ENCODE measurements at places on chromosomes 12 and 14.

DNA sequence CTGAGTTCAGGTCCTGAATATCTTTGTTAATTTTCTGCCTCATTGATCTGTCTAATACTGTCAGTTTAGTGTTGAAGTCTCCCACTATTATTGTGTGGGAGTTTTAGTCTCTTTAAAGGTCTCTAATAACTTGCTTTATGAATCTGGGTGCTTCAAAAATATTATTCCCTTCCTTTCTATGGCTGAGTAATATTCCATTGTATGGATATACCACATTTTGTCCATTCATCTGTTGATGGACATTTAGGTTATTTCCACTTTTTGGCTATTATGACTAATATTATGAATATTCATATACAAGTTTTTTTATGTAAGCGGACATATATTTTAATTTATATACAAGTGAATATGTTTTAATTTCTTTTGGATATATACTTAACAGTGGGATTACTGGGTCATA is 82.7 kb downstream of the SDR9C7 start:
- no peak for DNase-seq

- DNase-seq: peak; percentile 20
These were observed 3.6 kb downstream of the CFL2 start for GRCh38 chr14:34710744-34711143.

- DNase-seq: no peak
These were observed 82.8 kb downstream of the B4GALNT3 start for GRCh38 chr12:542395-543113.

GRCh38 chr12:119691202-119691810 is 23.4 kb downstream of the PRKAB1 start:
- DNase-seq: no peak

DNA sequence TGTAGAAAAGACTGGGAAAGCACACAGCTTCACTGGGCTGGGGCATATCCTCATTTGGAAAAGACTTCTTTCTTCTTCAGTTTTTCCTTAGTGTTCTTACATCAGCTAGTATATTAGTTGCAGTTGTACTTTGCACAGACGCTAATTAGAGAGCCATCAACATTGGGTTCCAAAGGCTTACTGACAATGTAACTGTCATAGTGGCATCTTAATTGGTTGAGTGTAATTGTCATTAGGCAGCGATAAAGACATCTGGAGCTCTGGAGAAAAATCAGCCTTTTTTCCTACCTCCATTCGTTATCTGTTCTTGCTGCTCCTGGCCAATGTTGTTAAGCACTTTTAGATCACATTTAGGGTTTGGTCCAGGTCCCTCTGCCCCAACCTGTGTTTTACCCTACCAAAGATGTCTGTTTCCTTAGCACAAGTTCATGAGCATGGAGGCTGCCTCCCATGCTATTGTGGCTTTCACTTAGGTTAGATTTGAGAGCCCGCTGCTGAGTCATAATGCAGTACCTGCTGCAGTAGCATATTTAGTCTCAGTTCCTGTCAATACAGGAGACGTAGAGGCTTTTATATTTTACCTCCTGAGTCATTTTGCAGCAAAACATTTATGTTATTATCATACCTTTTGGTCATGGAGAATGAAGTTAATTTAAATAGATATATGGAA is 49.2 kb downstream of the FBXW8 start:
- no peak for DNase-seq

DNA sequence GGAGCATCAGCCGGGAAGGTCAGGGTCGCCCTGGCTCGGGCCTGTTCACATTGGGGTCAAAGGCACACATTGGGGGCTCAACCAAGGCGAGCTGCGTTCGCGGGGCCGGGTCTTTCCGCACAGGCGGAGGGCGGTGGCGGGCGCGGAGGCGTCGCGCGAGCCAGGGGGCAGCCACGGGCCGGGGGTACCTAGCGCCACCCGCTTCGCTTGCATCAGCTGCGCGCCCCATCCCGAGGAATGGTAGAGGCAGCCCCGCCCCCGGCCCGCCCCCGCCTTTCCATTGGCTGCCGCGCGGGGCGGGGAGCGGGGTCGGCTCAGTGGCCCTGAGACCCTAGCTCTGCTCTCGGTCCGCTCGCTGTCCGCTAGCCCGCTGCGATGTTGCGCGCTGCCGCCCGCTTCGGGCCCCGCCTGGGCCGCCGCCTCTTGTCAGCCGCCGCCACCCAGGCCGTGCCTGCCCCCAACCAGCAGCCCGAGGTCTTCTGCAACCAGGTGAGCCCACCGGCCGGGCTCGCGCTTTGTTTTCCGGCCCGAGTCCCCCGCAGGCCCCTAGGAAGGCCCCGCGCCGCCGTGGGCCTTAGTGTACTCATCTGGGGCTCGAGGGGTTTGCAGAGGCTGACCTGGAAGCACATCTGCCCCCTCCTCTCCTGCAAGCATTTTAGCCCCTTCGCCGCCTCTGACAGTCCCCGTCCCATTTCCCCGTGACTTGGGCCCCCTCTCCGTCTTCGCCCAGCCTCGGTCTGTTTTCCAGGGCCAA is at the start of gene ALDH2:
Gene ALDH2, plus strand, starts transcription at position 326 of the 754 bp plus-strand sequence. Its CDS starts 50 bp downstream, at position 376.
- DNase-seq: no peak

DNA sequence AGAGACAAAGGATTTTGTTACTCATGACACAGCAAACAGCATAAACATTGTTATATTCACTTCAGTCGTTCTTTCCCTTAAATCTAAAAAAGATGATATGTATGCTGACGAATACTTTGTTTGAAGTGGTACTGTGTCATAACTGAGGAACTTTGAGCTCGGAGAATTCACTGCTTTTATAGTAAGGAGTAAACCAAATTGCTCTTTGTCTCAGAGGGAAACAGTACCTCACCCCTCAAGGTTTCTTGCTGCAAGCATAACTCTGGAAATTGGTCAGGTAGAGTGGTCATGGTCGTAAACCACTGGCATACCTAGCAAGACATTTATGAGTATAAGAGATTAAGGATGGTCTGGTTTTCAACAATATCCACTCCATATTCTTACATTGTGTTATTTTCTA is 160.2 kb upstream of the OR4E1 start:
- no peak for DNase-seq

- DNase-seq: peak; percentile 51
These were observed 17.6 kb upstream of the EID3 start for GRCh38 chr12:104285740-104286515.

GRCh38 chr12:123142921-123143735 is 7.8 kb downstream of the PITPNM2 start:
- DNase-seq: no peak

DNA sequence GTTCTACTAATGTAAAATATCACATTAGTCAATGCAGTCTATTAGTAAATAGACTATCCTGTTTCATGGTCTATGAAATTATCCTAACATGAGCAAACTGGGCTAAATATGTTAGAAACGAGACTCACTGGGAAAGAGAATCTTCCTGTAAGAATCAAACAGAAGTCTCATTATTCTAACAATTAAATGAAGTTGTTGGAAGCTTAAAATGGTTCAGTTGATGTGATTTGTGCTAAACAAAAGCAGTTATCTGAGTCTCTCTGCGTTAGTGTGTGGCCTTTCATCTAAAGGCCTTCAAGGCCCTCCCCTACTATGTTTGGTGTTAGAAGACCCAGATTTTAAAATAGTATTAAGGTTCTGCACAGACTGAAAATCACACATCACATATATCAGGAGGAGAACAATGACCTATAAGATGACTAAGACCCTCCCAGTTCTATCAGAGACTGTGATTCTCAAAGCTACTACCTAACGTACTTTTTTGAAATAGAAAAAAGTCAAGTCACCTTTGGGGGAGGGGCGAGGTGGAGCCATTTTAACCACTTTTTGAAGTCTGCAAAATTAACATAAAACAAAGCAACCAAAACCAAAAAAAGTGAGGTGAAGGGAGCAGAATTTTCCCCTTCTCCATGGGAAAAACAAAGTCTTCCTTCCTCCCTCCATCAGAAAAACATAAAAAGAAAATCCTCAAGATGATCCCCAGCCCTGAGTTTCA is 82.3 kb downstream of the DENND5B start:
- DNase-seq: no peak

GRCh38 chr14:104895786-104896661 is 28.7 kb upstream of the PLD4 start:
- no peak for DNase-seq

DNA sequence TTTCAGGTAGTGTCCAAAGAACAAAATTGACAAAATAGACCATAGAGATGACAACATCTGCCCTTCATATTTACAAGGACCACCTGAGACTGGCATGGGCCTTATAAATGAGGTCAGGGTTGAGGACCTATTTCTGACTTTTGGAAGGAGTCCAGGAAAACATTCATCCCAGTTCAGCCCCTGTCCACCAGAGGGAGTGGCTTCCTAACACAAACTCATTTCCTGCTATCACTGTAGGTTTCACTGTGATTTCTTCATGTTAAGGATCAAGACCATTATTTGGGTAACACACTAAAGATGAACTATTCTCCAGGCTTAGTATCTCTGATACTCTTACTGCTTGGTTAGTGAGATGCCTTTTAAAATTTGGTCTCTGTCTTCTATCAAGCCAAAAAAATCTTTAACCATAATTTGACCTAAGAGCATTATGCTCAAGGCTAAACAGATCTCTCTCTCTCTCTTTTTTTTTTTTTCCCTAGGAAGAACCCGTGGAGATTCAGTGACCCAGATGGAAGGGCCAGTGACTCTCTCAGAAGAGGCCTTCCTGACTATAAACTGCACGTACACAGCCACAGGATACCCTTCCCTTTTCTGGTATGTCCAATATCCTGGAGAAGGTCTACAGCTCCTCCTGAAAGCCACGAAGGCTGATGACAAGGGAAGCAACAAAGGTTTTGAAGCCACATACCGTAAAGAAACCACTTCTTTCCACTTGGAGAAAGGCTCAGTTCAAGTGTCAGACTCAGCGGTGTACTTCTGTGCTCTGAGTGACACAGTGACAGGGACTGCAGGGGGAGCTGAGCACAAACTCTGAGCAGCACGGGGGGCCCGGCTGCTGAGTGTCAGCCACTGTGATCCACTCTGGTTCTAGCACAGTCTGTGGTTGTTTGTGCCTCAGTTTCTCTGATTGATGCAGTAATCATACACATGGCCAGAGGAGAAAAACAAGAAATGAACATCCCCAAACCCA is 267.6 kb upstream of the OR4E1 start:
- DNase-seq: no peak

DNA sequence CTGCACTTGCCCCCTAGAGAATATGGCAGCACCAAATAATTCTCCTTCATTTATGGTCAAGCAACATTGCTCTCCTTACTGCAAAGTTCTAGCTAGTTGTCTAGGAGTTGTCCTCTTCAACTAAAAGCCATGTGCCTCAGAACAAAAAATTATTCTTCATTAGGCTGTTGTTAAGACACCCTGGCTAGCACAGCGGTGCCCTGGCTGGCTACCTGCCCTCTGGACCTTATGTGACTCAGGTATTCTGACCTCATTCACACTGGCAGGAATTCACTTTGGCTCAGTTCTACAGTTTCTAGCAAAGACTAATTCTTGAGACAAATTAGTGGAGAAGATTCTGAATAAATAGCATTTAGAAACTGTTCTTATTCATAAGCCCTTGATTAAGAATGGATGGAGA is 224.4 kb upstream of the KRR1 start:
- no peak for DNase-seq

- DNase-seq: no peak
These were observed 52.6 kb upstream of the NID2 start for GRCh38 chr14:52121441-52121840.

DNA sequence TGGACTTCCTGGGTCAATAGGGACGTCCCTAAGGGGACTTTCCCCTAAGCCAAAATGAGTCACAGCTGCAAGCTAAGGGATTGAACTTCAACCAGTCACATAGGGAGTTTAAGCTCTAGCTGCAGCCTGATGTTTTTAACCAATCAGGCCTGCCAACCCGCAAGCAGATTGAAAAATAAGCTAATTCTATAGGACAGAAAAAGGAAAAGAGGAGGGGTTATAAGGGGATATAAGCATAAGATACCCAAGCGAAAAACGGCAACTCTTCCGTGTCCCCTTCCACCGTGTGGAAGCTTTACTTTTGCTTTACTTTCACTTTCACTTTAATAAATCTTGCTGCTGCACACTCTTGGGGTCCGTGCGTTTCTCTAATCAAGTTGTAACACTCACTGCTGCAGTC is 24.4 kb downstream of the ATP23 start:
- DNase-seq: no peak

DNA sequence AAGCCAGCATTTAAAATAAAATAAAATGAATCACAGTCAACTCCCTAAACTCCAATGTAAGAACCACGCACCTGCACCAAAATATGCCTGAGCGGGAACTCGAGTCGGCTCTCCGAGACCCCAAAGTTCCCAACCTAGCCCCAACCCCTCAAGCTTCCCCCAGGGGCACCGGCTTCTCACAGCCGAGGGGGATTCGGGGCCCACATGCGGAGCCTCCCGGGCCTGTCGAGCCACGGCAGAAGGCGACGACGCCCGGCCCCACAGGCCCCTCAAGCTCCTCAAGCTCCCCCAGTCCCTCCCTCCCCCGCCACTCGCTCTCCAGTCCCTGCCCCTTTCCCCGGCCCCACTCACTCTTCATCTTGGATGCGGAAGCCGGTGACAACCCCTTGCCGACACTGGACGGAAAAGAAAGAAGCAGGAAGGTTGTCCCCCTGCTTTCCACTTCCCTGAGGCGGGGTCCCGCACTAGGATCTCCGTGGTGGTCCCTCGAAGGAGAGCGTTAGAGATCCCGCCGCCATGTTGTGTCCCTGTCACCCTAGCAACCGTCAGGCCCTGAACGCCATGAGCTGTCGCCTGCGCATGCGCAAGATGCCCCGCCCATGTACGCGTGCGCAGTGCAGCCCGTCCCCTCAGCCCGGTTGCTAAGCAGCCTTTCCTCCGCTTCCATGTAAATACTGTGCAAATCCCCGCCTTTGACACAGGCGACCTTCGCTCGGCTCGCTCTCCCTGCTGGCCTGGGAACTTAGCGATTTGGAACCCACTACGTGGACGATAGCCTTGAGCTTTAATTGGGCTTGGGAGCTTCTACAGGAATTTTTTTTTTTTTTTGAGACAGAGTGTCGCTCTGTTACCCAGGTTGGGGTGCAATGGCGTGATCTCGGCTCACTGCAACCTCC is at the start of gene MOK:
Gene MOK, minus strand, starts transcription at position 554 of the 896 bp plus-strand sequence. Its CDS starts 196 bp downstream, at position 358.
- peak; percentile 97 for DNase-seq

GRCh38 chr14:80428171-80428570 is 216.9 kb upstream of the DIO2 start:
- no peak for DNase-seq

DNA sequence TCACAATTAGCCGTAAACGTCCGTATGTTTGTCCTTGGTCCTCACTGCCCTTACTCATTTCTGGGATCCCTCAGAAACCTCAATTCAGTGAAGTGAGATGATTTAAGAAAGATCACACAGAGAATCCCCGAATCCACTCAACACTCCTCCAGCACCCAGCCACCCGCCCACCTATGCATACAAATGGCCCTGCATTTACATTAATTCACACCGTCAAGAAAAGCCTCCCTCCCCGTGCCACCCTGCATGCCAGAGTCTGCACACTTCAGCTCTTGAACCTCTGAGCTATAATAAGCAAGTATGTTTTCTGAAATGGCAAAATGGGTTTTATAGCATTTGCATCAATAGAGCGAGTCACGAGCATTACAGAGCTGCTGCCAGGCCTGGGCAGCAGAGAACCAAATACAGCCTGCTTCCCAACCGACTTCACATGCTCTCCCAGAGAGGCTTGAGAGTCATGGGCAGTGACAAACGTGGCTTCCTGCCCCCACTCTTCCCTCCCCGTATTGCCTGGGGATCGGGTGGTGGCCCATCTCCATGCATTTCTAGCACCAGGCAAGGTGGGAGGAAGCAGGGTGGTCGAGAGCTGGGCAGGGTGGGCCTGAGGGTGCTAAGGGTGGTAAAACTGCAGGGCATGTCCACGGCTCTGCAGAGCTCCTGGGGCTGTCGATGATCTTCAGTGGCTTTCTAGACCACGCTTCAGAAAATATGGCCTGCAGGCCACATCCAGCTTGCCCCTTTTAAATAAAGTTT is 177.6 kb downstream of the RIMBP2 start:
- DNase-seq: no peak

Data from HFFc6 (cell line).